ENCODE measurements at places on chromosomes 11 and 22.
A peak's percentile ranks its signal among the peaks of the same experiment; 100 is the strongest.

GRCh38 chr11:122604621-122605020, 50.9 kb upstream of the UBASH3B start:
- DNase-seq = no peak

DNA sequence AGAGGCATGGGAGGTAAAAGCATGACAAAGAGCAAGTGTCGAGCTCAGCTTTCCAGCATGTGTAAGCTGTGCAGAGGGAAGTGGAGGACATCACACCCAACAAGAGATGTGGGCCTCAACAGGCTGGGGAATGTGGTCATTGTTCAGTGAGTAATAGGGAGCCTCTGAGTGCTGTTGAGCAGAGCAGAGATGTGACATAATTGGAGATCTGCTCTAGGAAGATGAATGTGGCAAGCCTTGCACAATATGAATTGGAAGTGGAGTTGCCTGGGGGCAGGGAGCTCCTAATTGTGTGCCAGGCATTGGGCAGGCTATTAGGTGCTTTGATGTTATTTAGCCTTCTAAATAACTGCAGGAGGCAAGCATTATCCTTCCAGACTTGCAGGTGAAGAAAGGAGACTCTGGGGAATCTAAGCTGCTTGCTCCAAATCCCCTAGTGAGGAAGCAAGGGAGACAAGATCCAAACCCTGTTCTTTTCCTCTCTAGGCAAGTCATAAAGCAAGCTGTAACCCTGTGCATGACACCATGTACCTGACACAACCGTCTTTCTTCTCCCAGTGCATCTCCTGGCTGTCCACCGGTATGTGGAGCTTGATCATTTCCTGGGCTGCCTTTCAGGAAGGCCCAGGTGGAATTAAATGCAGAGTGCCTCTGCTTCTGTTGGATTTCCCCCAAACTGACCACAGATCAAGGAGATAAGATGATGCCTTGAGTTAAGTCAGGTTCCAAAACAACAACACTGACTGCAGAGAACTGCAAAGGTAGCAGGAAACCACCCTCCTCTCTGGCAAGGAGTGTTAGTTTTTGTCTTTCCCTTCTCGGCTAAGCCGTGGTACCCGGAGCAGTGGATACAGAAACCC, 221.4 kb downstream of the TENM4 start:
- no peak for DNase-seq

DNA sequence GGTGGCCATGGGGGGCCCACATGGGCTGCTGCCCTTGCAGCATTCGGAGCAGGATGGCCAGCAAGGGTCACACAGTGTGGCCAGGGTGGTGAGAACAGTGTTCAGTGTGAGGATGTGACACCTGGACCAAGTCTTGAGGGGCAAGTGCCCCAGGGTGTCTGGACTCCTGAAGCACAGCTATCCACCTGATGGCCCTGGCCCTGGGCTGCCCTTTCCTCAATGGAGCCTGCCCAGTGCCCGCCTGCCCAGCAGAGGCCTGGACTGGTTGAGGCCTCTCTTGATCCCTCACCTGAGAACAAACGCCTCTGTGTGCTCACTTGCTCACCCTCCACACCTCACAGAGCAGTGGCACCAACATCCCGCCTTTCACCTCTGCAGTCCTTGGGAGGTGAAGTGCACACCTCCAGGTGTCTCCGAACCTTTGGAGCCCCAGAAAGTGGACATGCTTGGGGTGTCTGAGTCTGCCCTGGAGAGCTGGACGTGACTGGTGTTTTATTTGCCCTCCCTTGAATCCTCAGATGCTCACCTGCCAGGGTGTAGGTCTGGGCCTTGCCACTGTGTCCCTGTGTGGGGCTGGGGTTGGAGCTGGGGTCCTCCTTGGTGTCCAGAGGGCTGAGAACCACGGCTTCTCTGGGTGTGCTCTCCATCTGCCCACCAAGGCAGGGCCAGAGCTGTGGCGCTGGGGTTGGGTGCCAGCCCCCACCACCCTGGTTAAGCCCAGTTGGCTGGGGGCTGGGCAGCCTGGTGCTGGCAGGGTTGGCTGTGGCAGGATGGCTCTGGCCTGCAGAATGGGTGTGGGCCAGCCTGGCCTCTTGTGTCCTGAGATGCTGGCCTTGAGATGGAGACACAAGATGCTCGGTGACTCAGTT, 3.8 kb upstream of the MUC2 start:
- no peak for DNase-seq

- no peak for DNase-seq
Observed at GRCh38 chr11:44952082-44952481, 1.4 kb upstream of the TP53I11 start.

GRCh38 chr22:17802411-17802810, 28.1 kb upstream of the BID start:
- no peak for DNase-seq

- DNase-seq = no peak
Observed at GRCh38 chr11:16815047-16815767, 76.8 kb downstream of the C11orf58 start.

DNA sequence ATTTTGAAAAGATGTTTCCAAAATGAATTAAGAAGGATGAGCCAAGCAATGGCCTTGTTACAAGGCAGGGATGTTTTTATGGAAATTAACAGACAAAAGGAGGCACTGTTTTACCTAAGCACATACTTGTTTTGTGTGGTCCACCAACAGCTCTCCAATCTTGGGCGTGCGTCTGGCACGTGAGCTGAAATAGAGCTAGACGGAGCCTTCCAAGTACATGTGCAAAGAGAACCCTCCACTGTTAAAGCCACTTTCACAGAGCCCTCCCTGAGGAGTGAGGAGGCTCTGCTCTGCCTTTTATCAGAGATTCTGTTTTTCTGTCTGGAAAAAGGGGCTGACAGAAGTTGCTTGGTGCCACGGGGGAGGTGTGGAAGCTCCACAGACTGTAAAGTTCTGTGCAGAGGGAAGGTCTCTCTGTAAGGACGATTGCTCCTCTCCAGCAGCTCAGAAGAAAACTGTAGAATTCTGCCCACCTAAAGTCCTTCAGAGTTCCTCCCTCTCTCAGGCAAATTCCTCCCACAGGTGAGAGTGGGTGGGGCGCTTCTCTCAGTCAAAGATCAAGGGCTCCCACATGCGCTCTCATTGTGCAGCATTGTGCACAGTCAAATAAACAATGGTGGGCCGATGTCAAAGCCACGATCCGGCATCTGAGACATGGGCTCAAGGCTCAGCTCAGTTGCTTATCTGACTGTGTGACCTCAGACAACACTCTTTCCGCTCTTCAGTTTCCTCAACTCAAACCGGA, 92.6 kb upstream of the CSNK2A3 start:
- DNase-seq = no peak

DNA sequence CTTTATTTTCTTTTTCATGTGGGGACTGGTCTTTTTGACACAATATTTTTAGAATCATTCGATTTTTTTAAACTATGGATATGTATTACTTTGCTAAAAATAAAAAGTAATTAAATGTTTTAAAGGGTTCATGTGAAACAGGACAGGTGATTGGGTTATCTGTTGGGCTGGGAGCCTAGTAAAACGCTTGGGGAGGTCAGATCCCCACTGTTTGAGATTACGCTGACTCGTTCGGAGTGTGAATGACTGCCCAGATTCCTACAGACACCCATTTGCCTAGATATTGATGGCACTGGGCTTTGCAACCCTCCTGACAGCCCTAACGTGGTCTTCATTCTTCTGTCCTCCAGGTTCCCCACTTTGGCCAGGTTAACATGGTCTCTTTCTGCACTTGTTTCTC, 62.9 kb upstream of the UBASH3B start:
- no peak for DNase-seq

- no peak for DNase-seq
Observed at GRCh38 chr22:45314054-45314721, 4.5 kb downstream of the FAM118A start.

DNA sequence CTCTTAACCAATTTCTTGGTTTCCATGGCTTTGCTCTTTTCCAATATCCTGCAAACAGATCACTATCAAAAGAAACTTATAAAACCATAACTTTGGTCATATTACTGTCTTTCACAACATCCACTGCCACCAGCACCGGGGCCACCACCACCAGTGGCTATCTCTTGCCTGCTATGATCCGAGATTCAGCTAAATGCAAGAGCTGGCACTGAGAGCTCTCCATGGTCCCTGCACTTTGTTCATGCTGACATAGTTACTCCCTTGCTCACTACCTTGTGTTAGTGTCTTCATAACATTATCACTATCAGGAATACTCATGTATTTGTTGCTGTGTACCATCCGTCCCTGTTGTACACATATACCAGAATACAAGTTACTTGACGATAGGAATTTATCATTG, 299.0 kb downstream of the ETS1 start:
- no peak for DNase-seq

- no peak for DNase-seq
Observed at GRCh38 chr11:119307219-119307618, 9.7 kb downstream of the MCAM start.

DNA sequence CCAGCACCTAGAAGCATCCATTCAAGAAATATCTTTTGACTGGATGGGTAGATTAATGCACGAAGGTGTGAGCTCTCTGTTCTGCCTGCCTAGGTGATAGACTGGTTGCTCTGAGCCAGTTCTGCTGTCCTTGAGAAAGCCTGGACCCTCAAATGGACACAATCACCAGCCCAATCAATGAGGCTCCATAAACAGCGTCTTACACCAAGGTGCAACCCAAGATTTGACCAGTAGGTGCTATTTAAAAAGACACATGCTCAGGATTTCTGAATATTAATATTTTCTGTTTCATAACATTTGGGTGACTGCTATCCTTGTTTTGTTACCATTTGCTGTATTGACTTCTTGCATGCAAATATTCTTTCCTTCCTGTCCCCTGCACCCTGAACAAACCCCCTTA, 39.0 kb downstream of the PAMR1 start:
- no peak for DNase-seq

- DNase-seq = peak; percentile 70
Observed at GRCh38 chr22:41532908-41533825, 11.1 kb downstream of the POLR3H start.

DNA sequence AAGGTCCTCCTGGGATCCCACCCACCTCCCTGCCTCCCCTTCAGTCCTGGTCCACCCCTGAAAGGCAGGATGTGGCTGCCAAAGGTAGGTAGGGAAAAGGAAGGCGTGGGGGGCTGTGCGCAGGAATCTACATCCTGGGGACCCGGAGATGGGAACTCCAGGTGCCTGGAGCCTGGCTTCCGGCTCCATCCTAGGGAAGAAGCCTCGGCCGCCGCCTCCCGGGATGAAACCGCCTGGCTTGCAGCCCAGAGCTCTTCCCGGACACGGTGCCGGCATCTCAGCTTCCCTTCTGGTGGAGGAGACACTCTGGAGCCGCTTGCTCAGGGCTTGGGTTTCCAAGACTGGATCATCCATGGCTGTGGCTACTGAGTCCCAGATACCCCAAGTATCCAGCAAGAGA, 33.3 kb upstream of the PDGFB start:
- DNase-seq = no peak

DNA sequence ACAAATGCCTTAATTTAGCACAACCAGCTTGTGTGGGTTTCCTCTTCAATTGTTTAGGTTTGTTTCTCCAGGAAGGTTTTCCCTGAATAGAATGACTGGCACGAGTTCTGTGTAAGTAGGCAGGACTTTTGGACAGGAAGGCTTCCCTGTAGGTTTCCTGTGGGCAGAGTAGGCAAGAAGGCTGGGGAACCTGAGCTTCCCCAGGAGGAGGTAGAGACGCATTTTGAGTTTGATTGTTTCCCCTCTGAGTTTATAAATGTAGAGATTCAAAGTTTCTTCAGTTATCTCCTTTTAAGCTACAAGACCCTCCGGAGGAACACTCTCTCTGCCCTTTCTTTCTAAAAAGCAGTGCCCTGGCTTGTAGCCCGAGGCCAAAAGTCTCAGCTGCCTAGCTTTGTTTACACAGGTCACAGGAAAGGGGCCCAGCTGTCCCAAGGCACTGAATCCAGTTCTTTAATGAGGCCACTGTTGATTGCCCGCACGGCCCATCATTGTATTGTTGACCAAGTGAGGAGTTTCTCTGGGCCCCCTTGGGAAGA, 66.6 kb upstream of the RDX start:
- no peak for DNase-seq

- no peak for DNase-seq
Observed at GRCh38 chr11:70556884-70557741, 158.8 kb downstream of the CTTN start.

DNA sequence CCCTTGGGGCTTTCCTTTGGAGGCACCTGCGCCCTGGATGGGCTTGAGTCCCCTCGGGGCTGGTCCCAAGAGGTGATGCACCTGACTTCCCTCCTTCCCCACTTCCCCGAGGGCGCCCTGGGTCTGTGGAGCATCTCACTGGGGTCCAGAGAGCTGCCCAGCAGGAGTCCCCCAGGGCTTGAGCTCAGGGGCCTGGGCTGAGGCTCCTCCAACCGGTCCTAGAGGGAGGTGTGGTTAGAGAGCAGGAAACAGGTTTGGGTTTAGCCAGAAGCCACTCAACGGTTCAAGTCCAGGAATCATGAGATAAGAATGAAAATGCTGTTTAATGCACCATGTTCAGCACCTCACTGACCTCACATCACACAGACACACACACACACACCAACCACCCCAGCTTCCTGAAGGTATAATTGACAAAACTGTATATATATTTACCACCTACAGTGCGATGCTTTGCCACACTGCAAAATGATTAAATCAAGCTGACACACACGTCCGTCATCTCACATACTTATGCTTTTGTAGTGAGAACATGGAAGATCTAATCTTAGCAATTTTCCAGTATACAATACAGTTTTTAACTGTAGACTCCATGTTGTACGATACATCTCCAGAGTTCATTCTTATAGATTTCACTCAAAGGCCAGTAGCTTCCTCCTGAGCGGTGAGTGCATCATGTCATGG, 628 bp upstream of the IGLL1 start:
- no peak for DNase-seq

- no peak for DNase-seq
Observed at GRCh38 chr22:49953680-49954344, 6.8 kb upstream of the PIM3 start.

- DNase-seq = no peak
Observed at GRCh38 chr11:77724636-77725035, 87.0 kb upstream of the CLNS1A start.

- peak; percentile 38 for DNase-seq
Observed at GRCh38 chr11:76807206-76807875, 24.2 kb downstream of the TSKU start.

DNA sequence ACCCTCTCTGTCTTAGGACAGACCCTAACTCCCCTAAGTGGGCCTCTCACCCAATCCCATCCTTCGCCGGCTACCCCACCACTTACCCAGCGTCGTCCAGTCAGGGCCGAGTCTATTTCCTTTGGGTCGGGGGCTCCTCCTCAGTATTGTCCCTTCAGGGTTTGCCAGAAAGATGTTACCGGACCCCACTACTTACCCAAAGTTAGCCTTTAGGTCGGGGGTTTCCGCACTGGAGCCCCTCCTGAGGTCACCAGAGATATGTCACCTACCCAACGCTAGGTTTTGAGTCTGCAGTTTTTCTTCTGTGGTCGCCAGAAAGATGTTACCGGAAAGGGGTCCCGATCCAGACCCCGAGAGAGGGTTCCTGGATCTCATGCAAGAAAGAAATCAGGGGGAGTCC, 17.9 kb upstream of the B4GALNT4 start:
- DNase-seq = no peak

DNA sequence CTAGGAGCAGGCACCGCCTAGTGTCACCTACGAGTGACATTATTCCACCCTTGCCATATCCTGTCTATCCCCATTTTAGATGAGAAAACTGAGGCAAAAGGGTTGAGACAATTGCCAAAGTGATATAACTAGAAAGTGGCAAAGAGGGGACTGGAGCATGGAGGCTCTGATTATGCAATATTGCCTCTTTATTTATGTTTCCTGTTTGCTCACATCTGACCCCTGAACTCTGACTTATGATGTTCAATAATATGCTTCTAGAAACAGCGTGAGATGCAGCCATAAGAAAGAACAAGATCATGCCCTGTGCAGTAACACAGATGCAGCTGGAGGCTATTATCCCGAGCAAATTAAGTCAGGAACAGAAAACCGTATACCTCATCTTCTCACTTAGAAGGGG, 7.7 kb downstream of the ELF5 start:
- DNase-seq = no peak
